Activated gamma-delta T cell treated with anti-CD3 and anti-CD28 coated beads, Interleukin-2, amount 50 U/mL, for 16 hours (primary cell): ENCODE measurements at places on chromosomes 5 and 9.

GRCh38 chr5:172164769-172165212 lies 23.2 kb downstream of the STK10 start:
- no peak for DNase-seq

- no peak for DNase-seq
These were observed 3.3 kb upstream of the PLGRKT start for GRCh38 chr9:5441043-5441442.

DNA sequence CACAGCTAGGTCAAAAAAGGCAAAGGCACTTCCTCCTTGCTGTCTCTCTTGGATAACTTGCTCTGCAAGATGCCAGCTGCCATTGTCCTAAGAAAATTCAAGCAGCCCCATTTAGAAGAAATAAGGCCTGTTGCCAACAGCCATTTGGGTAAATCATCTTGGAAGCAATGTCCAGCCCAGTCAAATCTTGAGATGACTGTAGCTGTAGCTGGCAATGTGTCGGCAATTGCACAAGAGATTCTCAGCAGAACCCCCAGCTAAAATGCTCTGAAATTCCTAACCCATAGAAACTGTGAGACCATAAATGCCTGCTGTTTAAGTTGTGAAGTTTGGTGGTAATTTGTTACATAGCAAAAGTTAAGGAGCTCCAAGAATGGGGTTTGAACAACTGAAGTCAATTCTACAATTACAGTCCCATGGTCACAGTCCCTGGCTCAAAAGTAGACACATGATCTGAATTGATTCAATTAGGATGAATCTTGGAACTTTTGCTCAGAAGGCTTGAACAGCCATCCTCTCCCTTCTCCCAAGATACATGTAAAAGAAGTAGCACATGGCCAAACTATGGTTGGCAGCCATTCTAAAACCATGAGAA lies 151.1 kb downstream of the MPDZ start:
- no peak for DNase-seq

DNA sequence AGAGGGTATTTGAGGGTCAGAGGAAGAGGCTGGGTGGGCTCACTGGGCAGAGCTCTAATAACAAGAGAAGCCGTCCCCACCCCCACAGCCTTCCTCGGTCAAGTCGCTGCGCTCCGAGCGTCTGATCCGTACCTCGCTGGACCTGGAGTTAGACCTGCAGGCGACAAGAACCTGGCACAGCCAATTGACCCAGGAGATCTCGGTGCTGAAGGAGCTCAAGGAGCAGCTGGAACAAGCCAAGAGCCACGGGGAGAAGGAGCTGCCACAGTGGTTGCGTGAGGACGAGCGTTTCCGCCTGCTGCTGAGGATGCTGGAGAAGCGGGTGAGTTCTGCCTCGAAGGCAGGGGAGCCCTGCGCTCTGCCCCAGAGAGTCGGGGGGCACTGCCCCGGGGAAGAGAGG lies 21.6 kb upstream of the RARS1 start:
- DNase-seq = no peak

- no peak for DNase-seq
These were observed 170.4 kb upstream of the FSTL4 start for GRCh38 chr5:133782736-133783135.

GRCh38 chr5:68336200-68336599 lies 120.6 kb downstream of the PIK3R1 start:
- no peak for DNase-seq

DNA sequence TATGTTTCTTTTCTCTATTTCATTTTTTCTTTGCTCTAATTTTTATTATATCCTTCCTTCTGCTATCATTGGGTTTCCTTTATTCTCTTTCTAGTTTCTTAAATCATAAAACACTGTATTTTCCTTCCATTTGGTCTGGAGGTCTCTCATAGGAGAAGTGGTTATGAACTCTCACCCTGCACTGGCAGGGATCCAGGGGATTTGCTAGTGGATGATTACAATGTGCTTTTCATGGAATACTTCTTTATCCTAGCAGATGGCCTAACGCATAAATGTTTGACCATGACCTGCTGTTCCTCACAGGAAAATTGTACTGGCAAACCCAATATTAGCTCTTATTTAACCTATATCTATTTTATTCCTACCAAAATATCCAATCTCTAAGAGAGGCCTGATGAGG lies 31.5 kb upstream of the SGCD start:
- DNase-seq = no peak

DNA sequence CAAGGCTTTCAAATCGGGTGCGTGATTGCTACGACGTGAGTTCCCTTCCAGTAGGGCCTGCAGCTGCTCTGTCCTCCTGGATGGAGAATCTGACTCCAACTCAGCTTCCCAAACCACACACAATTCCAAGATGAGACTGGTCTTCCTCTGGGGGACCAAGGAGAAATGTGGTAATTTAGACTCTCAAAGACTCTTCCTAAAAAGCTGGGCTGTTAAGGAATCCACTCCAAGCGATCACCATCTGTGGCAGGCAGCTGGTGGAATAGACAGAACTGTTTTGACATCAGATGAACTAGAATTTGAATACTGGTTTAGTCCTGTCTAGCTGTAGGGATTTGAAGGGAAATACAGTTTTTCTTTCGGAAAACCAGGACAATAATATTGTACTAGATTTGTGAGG lies 130.7 kb upstream of the KLF4 start:
- DNase-seq = no peak

GRCh38 chr5:106312360-106312759 lies 1358.4 kb downstream of the EFNA5 start:
- DNase-seq = no peak

DNA sequence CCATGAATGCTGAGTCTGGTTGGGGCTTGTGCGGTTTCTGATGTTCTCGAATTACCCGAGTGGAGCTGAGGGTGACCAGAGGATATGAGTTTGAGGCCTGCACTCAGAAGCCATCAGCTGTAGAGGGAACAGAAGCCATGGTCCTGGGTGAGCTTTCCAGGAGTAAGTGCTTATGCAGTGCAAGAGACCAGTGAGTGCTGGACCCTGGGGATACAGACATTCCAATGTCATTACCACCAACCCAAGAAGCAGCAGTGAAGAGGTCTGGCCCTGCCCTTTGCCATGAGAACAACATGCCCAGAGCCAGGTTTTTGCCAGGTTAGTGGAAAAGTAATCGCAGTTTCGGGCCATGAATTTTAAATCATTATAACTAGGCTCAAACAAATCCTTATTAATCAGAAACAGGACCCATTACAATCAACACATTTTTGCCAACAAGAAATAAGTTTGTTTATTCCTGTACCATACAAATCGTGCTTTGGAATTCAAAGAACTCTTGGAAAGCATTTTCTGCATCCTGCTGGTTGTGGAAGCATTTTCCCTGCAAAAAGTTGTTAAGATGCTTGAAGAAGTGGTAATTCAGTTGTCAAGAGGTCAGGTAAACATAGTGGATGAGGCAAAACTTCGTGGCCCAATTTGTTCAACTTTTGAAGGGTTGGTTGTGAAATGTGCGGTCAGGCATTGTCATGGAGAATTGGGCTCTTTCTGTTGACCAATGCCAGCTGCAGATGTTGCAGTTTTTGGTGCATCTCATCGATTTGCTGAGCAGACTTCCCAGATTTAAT lies 154.6 kb downstream of the SYK start:
- no peak for DNase-seq

- no peak for DNase-seq
These were observed 74.2 kb upstream of the SUSD1 start for GRCh38 chr9:112249277-112249676.

- no peak for DNase-seq
These were observed 20.7 kb upstream of the MGAT1 start for GRCh38 chr5:180823346-180823745.

DNA sequence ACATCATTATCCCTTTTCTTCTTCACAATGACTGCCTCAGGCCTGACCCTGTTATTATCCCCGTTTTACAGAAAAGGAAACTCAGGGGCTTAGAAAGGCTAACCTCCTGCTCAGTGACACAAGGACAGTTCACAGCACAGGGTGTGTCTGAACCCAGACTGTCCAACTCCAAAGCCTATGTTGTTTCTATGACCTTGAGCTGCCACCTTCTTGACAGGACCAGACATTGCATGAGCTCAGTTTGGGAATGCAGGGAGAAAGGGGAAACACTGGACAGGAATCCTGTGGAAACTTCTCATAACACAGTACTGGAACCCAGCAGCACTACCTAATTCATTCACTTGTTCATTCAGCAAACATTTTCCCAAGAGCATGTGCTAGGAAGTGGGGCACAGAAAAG lies 472.8 kb downstream of the CDK5RAP2 start:
- DNase-seq = no peak

GRCh38 chr9:98688710-98689495 lies 19.8 kb downstream of the GABBR2 start:
- DNase-seq = no peak

DNA sequence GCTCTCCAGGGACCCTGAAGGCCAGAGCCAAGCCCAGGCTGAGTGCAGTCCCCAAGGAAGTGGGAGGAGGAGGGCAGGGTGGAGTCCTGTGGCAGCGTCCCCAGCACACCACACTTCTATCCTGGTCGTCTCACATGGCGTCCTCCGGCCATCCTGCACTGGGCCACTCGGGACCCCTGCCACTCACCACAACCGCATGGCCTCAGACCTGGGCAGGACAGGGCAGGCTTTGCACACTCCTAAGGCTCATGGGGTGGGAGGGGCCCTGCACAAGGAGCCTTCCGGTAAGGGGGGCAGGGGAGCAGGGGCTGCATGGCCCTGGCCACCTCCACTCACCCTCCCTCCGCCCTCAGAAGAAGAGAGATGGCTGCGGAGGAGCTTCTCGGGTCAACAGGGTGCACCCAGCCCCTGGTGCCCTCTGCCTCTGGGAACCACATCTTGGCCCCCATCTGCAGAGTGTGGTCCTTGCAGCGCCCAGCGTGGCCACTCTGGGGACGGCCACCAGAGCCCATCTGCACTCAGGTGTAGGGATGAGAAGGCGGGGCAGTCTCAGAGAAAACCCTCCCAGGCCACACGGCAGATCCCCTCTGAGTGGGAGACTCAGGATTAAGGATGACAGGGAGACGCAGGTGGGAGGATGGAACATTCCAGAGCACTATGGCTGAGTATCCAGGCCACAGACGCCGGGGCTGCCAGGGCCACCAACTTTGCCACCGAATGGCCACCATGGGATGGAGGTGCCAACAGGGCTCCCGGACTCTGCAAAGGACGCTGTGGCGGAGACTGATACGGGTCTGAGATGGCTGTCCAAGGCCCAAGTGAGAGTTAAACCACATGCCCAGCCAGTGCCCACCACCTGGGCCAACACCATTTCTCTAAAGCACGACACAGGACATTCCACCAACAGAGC lies 7.6 kb downstream of the TPPP start:
- no peak for DNase-seq
